ENCODE measurements at places on chromosomes 6 and 20.
A peak's percentile ranks its signal among the peaks of the same experiment; 100 is the strongest.

- no peak for DNase-seq
These were observed 148.5 kb upstream of the ATXN1 start for GRCh38 chr6:16909658-16910360.

- DNase-seq: no peak
These were observed 17.3 kb downstream of the RAMACL start for GRCh38 chr6:166569206-166569605.

DNA sequence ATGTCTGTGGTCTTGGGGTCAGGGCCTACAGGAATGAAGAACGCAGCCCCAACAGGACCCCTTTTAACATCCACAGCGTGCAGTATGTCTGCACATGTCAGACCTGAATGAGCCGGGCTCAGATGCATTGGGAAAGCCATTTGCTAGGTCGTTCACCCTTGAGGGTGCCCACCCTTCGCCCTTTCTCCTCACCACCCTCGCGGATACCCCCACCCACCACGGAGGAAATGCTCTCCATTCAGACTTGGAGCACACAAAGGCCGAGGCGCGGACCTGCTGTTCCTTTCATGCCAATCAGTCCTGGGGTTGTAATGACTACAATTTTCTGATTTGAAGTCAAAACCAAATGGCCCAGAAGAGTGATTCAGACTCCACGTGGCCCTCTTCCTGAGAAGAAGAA lies 62.7 kb downstream of the EDN3 start:
- no peak for DNase-seq

DNA sequence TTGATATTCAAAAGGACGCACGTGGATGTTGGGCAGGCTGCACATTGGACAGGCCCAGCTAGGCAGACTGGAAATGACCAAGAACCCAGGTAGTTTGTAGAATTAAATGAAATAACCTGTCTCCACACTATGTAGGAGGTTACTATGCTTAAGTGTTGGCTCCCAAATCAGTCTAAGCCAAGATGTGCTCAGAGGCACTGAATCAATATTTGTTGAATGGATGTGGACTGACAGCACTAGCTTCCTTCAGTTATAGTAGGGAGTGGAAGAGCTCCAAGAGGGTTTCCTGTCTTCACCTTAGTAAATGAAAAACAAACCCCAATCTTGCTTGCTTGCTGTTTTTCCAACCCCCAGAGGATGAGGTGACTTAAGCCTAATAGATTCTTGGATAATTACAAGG lies 180.5 kb downstream of the JARID2 start:
- DNase-seq: no peak

DNA sequence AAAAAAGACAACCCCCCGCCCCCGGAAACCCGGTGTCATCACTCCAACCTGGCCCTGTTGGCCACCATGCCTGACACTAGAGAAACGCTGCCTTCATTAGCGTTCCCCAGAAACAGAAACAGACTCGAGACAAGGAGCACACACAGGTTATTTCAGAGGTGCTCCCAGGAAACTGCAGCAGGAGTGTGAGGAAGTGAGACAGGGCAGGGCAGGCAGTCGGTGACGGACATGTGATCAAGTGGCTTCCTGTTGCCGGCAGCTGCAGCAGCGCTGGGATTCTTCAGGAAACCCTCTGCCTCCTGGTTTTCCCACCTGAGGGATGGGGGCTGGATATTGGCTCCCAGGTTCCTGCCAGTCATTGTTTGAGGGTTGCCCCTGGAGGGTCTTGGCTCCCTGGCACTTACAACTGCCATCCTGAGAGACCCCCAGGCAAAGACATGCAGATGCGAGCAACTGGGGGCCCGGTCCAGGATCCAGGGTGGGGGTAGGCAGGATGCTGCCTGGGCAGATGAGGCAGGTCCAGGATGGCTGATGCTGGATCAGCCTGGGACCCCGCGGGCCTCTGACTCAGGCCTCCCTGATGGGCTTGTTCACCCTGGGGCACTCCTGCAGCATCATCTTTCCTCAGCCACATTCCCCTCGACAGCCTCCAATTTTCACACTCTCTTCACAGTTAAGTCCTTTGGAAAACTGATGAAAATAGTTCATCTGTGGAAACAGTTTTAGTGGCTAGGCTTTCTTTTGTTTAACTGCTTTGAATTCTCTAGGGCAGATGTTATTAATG lies 150.7 kb upstream of the SYNDIG1 start:
- DNase-seq: no peak

- no peak for DNase-seq
These were observed 70.2 kb downstream of the LYRM4 start for GRCh38 chr6:5190507-5190906.

DNA sequence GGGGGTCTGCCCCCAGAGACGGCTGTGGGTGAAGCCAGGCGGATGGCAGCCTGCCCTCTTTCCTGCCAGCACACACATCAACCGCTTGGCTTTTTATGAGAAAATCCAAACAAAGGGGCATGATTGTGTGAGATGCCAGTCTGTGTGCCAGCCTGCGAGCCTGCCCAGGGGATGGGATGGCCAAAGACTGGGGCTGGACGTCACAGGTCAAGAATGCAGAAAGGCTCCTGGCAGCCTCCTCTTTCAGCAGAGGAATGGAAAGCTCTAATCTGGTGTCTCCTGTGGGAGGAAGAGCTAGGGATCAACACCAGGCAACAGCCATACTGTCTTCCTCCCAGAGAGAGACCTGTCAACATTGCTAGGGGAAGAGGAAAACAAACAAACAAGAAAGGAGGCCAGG lies 15.8 kb downstream of the TUBB2B start:
- DNase-seq: no peak

DNA sequence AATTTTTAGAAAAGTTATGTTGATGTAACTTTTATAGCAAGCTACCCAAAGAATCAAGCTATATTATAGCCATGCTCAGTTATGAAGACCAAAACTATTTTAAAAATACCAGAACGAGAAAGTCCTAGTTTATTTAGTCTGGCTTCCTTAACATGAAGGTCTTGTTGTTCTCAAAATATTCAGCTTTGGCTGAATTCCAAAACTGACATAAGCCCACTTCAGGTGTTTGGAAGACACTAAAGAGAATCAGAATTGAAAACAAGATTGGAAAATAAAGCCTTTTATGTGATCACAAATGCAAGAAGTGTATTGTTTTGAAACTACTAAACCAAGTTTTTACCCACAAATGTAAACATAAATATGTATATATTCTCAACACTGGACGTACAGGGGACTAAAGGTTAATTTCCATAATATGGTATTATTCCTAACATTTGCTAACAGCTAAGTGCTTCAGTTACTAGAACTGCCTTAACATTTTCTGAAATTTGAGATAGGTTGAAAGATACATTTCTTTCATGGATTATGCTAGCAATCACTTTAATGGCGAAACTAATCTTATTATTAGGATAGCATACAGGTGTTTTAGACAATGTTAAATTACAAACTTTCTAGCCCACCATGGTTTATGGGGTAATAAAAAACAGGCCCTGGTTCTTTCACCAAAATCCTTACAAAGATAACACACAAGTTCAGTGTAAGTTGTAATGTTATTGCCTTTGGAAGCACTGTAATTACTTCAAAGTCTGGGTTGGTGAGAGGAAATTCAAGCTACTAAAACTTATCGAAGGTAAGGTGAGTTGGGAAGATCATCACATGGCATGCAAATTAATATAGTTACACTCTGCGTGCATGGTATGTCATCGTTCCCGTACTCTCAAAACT lies 1.6 kb downstream of the MAP3K5 start:
- no peak for DNase-seq

GRCh38 chr6:134870677-134871498 lies 79.0 kb downstream of the ALDH8A1 start:
- peak; percentile 24 for DNase-seq

DNA sequence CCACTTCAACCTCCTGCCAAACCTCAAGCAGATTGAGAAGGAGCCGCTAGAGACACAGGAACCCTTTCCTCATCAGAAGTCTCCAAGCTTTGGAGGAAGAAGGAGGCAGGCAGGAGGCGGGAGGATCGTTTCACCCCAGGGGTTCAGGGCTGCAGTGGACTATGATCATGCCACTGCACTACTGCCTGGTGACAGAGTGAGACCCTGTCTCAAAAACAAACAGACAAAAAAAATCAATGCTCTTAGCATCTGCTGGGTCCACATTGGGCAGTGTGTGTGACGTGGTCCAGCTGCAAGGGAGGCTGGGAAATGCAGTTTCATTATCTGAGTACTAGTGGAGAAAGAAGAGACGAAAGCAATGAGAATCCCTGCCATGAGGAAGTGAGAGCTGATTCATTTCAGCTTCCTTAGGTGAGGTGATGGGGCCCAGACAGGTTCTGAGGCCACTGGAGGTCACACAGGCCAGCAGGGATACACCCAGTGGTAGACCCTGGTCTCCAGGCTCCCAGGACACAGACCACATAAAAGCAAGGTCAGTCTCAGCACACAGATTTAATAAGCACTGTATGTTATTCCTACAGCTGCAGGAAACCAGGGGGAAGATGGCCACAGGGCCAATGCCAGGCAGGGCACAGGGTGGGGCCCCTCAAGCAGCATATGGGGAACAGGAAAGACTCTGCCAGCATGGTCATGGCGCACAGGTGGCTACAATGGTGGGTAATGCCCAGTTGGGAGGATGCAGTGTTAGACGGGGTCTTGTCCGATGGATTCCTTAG lies 4.3 kb downstream of the GFRA4 start:
- no peak for DNase-seq

GRCh38 chr6:157393669-157394327 lies 12.8 kb downstream of the ZDHHC14 start:
- no peak for DNase-seq

GRCh38 chr6:56624046-56624727 lies 18.5 kb downstream of the DST start:
- DNase-seq: peak; percentile 32

- DNase-seq: no peak
These were observed 28.7 kb downstream of the MOCS1 start for GRCh38 chr6:39905640-39905975.

GRCh38 chr6:155126727-155127439 lies 131.8 kb downstream of the TIAM2 start:
- DNase-seq: peak; percentile 93

GRCh38 chr6:80338201-80338836 lies 231.8 kb downstream of the BCKDHB start:
- no peak for DNase-seq

GRCh38 chr20:54668271-54669039 lies 193.1 kb downstream of the DOK5 start:
- DNase-seq: no peak

GRCh38 chr6:139243536-139243935 lies 48.3 kb downstream of the TXLNB start:
- no peak for DNase-seq

DNA sequence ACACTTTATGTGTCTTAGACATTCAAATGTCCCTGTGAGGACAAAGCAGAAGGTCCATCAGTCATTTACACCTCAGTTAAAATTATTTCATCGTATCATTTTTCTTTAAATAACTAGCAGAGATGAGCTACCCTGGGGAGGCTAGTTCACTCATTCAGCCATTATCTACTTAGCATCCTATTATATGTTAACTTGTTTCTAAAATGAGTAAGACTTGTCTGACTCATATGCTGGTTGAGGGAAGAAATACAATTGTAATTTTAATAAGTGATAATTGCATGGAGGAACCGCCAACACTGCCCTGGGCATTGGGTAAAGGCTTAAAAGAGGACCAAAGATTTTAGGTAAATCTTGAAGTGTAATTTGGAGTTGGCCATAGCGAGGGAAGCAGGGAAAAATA lies 12.4 kb upstream of the PTPRK start:
- no peak for DNase-seq

DNA sequence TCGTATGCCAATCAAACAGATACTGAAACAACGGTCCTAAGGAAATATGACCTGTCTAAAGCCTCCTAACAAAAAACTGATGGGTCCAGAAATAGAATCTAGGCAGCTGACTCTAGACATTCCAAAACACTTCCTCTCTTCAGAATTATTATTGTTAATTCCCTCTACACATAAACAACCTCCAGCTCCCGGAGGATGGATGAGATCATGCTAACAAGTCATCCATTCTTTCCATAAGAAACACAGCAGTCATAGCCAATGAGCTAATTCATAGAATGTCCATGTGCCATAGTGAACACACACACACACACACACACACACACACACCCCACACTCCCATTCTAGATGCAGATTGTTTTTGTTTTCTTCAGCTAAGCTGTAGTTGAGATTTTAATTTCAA lies 44.3 kb downstream of the HDGFL1 start:
- DNase-seq: no peak

DNA sequence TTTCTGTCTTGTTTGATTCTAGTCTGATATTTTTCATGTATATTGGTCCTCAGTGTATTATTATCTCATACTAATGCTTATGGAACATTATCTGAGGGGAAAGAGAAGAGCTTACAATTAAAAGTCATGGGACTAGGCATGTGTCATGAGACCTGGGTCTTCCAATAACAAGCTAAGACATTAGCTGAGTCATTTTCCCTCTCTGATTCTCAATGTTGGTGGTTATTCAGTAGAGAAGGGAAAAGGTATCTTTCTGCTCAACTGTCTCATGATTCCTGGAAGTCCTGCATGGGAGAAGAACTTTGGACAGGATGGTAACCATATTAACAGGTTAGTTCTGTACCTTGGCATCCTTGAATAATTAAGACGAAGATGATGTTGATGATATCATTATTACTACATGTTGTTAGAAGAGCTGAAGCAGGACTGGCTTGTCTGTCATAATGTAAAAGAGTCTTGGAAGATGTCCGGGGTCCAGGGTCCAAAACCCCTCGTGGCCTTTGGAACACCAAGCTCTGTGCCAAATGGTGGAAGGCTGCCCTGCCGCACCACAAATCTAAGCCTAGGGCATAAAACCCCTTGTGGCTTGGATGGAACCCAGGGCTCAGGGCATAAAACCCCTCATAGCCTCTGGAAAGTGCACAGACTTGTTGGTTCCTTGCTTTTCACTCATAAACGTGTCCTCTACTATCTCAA lies 19.1 kb downstream of the TRIM38 start:
- no peak for DNase-seq

DNA sequence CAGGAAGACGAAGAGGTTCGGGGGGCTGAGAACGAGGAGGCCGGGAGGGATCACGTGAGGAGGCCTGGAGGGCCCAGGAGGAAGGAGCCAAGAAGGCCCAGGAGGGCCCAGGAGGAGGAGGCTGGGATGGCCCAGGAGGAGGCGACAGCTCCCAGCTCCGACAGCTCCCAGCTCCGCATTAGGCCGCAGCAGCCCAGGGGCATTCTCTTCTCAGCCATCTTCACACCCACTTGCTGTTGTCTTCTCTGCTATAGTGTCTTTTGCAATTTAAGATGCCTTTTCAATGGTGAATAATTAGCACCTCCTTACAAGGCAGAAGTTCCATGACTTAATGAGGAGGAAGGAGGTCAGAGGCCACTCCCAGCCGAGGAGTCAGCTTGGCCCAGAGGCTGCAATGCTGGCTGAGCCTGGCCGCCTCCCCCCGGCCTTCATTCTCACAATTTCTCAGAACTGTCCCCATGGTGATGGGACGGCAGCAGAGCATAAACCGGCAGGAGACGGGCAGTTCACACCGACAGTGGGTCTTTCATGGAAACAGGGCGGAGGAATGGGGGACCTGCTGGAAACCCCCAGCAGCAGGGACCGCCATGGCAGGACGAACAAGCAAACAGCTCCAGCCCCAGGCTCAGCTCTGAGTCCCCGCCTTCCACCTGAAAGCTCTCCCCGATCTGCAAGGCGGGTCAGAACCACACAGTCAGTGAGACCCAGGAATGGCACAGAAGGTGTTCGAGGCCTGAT lies 45.1 kb downstream of the WDR27 start:
- no peak for DNase-seq

- DNase-seq: peak; percentile 62
These were observed 80.5 kb downstream of the SMPDL3A start for GRCh38 chr6:122869437-122870024.

GRCh38 chr6:14451594-14452374 lies 334.2 kb downstream of the CD83 start:
- DNase-seq: no peak

GRCh38 chr6:169487579-169488436 lies 214.0 kb downstream of the WDR27 start:
- DNase-seq: no peak

GRCh38 chr20:46505506-46505905 lies 7.9 kb downstream of the ZNF334 start:
- DNase-seq: no peak
